ENCODE measurements at places on chromosomes 3 and 15.

- DNase-seq: no peak
Measured at GRCh38 chr3:194871864-194872668, 186.4 kb downstream of the FAM43A start.

- no peak for DNase-seq
Measured at GRCh38 chr15:43150191-43150929, 17.0 kb downstream of the TMEM62 start.

DNA sequence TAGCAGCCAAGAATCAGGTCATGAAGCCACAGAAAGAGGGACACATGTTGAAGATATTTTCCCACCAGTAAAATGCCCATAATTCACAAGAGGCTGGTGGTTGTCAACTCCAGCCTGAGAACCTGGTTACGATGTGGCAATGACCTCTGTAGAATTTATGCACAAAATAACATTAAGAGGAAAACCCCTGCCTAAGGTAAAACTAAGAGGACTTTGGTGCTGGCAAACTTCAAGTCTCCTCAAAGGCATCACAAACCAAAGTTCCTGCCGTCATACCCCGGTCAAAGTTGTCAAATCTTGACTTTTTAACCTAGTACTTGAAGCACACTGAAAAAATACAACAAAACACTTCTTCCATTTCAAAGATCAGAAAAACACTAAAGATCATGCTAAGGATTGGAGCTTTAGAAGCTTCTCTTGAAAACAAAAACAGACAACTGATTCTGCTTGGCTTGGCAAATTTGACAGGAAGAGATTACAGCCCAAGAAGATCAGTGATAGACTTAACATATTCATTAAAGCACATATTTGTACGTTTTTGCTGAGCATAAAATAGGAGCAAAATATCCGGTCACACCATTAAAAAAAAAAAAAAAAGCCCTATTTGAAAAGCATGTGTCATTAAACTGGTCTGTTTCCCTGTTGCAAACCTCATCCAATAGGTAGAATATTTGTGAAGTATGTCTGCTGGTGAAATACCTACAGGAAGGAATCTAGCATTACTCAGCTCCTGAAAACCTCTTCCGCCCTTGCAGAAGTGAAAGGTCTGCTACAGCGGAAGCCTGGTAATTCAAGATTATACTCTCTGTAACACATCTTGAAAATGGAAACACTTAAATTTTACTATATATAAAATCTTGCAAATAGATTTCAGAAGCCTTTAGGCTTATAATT, 22.8 kb downstream of the EIF4E3 start:
- no peak for DNase-seq

GRCh38 chr3:120652281-120652680, 29.8 kb downstream of the HGD start:
- DNase-seq: no peak

- no peak for DNase-seq
Measured at GRCh38 chr3:148075771-148076716, 621.7 kb upstream of the AGTR1 start.

DNA sequence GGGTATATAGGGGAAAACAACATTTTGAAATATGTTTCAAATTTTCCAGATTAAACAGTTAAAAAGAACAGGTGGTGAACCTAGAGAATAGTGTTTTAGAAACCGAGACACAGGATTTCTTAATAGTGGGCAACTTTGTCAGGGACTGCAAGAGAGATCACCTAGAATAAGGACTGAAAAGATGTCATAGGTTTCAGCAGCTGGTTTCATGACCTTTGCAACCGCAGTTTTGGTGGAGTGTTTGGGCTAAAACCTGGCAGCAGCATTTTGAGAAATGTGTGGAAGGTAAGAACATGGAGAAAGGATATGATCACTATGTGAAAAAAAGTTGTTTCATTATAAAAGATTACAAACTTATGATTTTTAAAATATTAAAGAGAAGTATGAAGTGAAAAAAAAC, 34.9 kb downstream of the PRKCI start:
- DNase-seq: no peak

GRCh38 chr3:71392251-71392650, 191.3 kb downstream of the FOXP1 start:
- DNase-seq: no peak

GRCh38 chr15:45906230-45906629, 271.4 kb downstream of the SQOR start:
- DNase-seq: no peak

- no peak for DNase-seq
Measured at GRCh38 chr3:44228900-44229299, 12.8 kb upstream of the TOPAZ1 start.

Data from activated CD4-positive, alpha-beta T cell treated with anti-CD3 and anti-CD28 coated beads for 1 hour (primary cell).